ENCODE measurements at places on chromosomes 11 and 22.

DNA sequence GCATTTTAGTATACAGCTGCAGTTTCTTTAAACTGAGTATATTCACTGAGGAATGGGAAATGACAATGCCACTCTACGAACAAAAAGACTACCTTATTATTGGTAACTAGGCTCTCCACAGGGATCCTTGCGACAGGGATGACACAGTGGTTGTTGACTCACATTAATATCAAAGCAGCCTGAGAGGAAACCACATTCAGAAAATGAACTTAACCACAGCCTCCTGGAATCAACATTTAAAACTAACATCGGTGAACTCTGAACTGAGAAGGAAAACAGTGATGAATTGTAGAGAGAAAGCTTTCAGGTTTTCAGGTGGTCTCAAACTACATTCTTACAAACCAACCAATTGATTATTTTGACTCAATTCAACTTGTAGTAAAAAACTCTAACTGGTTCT is 90.3 kb upstream of the MTMR2 start:
- no peak for DNase-seq

- no peak for DNase-seq
Observed at GRCh38 chr11:115123641-115124040, 380.6 kb downstream of the CADM1 start.

DNA sequence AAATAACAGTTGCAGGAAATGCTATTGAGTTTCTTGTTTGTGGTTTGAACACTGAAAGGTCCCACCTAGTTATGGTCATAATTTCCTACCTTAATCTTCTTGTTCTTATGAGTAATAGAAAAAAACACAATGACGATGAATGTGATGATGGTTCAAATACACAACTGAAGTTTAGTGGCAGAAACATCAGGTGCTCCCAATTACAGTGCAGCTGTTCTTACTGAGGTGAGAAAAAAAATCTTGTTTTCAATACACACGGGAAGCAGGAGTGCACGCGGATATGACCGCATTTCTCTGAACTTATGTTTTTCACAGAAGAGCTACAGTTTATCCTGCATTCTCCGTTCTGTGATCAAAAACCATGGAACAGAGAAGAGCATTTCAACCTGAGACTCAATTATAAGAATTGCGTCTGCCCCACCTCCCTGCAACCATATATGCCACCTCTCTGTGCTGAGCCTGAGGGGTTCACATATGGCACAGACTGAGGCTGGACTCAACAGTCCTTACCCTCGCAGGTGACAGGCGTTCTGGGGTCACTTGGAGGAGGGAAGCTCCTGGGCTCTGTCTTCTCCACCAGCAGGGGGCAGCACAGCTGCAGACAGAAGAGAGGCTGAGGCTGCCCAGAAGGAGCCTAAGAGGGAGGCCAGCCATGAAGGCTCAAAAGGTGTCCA is 99.7 kb upstream of the IGLL5 start:
- no peak for DNase-seq

GRCh38 chr11:126363706-126364248 is 8.3 kb downstream of the ST3GAL4 start:
- DNase-seq, result no peak

DNA sequence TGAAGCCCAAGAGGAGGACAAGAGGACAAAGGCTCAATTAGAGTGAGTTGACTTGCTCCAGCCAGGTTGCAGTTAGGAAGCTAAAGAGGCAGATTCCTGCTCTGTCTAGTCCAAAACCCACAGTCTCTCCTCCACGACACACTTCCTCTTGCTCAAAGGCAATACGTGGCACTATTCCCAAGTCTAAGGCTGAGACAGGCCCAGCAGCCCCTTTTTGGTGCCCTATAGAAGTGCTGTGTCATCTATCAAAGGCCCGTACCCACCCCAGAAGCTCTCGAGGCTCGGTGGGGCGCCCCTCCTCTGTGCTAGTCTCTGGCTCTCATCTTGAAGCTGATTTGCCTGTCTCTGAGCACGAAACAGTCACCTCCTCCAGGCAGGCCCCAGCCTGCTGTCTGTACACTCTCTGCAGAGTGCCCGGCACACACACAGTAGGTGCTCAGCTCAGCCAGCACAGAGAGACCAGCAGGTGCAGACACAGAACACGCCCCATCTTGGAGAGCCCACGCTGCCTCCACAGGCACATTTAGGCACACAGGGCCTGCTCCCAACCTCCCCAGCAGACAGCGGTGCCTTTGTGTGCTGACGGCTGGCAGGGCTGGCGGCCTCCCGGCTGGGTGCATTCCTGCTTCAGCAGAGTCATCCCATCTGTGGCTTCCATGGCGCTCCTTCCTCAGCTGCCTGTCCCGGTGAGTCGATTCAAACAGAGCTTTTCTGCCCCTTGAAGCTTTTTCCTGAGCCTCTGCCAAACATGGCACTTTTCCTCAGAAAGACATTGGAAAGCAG is 52.8 kb downstream of the MYH9 start:
- no peak for DNase-seq

- DNase-seq, result no peak
Observed at GRCh38 chr11:82533628-82534327, 199.9 kb downstream of the FAM181B start.

DNA sequence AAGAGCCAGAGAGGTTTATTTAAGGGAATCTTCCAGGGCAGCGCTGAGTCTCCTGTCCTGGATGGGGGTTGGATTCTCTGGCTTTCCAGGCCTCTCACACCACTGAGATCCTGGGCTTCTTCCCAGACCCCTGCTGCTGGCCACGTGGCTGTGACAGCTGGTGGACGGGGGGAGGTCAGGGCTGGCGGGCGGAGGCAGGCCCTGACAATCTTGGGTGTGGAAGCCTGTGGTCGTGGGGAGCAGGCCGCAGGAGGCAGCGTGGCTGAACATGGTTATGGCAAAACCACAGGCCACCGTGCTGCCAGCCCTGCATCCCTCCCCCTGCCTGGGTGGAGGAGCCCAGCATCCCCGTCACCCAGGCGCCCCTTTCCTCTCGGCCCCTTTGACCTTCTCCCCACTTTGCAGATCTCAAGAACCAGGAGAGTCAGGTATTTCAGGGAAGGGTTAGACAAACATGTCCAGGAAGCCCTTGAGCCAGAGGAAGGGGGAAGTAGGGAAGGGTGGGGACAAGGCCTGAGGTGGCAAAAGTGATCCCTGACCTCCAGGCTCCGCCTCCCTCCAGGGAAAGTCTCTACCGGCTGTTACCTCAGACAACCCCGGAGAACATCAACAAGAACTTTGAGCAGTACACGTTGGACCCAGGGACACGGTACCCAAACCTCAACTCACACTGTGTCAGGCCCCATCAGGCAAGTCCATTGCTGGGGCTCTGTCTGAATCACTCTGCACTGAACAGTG is 111.8 kb downstream of the MICAL2 start:
- DNase-seq, result no peak

Measured in epithelial cell of proximal tubule (primary cell).